ENCODE measurements at places on chromosomes 13 and 19.

DNA sequence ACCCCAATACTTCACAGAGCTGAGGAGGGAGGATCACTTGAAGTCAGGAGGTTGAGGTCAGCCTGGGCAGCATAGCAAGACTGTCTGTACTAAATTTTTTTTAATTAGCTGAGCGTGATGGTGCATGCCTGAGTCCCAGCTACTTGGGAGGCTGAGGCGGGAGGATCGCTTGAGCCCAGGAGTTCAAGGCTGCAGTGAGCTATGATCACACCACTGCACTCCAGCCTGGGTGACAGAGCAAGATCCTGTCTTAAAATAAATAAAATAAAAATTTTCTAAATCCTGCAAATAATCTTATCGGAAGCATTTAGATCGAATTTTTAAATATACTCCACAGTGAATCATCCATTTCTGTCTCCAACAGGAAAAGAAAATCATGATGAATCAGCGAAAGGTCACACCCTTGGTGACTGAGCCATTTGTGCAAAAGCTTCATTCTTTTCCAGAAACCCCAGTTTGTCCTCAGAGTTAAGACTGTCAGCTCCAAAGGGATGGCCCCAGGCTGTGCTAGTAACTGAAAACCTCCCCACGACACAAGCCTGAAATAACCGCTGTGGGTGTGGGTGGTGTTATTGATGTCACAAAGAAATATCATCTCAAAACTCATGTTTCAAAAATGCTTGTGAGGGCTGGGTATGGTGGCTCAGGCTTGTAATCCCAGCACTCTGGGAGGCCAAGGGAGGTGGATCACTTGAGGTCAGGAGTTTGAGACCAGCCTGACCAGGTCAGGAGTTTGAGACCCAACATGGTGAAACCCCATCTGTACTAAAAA is 167.6 kb downstream of the PTPRS start:
- no peak for DNase-seq

GRCh38 chr19:40502647-40503319 is 36.0 kb downstream of the SPTBN4 start:
- DNase-seq = no peak

GRCh38 chr19:29872224-29872731 is 60.5 kb downstream of the CCNE1 start:
- DNase-seq = no peak

DNA sequence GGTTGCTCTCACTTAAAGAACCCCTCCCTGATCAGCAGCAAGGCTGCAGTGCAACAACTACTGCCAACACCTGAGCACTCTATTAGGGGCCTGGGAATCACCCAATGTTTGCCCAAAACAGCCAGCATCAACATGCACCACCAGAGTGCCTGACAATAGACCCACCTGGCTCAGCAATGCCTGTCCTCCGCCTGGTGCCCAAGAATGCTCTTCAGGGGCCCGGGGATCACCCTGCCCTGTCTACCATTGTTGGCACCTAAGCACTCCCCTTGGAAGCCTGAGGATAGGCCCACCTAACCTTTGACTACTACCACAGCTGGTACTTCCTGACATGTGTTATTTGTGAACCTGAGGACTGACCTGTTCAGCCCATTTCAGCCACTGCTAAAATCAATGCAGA is 1363.1 kb upstream of the PRR20A start:
- no peak for DNase-seq

DNA sequence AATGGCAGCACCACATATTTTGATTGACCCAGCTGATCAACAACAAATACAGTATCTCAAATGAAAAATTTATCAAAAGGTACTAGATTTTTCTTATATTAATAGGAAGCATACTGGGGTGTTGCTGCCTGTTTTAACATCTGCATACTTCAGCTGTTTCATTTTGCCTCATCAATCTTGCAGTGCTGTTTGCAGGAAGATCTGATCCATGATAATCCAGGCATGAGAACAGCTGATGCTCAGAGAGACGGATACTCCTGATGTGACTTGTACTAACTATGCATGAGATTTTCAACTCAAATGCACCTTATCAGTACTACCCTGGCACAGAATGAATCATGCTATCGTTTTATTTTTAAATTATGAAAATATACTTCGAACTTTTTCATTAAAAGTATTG is 2136.8 kb downstream of the PCDH9 start:
- no peak for DNase-seq

DNA sequence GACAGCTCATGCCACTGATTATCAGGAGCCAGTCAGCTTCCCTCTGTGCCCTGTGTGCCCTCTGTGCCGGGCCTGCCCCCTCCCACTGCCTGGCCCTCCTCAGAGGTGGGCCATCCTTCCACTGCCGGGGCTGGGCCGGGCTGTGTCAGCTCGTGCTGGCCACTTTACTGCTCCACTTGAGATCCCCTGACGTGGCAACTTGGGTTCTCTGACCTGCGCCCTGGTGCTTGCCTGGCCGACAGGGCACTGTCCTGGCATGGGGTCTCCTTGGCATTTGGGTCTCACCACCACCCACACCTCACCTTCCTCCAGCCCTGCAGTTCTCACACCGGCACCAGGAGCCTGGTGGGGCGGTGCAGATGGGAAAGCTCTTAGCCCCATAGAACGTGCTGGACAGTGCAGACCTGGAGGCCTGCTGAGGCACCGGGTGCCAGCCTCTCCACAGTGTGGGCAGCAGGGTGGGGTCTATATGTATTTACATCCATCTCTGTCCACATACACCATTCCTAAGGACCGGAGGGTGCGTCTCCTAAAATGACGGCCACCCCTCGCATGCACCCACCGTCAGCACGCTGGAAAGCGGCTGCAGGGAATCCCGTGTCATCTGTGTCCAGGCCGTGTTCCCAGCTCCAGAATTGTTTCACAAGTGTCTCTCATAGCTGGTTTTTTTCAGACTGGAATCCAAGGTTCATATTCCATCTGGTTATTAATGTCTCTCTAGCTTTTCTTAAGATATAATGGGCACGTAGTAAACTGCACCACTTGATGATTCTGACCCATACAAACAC is 11.8 kb downstream of the DAZAP1 start:
- DNase-seq = no peak

DNA sequence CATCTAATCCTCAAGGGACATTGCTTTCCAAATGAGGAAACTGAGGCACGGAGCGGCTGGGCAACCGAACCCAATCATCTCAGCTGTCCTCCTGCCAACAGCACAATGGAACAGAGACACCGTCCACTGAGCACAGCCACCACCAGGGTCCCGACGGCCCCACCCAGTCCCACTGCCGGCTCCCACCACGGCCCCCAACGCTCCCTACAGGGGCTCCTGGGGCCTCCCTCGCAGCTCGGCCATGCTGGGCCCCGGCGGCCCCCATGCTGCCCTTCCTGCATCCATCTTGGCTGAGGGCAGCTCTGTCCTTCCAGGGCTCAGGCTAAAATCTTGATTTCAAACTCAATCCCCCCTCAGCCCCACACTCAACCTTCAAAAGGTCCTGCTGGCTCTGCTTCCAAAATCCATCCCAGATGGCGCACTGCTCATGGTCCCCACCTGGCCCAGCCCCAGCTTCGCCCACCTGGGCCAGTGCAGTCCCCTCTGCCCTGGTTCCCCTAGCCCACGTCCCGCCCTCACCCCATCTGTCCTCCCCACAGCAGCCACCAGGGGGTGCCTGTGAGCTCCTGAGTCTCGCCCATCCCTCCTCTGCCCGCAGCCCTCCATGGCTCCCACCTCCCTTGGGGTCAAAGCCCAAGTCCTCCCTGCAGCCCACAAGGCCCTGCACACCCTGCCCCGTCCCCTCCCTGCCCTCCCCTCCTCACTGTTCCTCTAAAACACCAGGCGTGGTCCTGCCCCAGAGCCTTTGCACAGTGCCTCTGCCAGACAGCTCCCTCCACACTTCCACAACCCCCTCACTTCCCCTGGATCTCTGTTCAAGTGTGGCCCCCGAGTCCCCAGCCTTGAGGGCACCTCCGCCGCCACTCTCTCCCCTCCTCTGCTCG is 7.9 kb downstream of the PIP5K1C start:
- peak; percentile 38 for DNase-seq

GRCh38 chr13:32791545-32792172 is 205.4 kb downstream of the PDS5B start:
- DNase-seq = peak; percentile 35

Measured in immature natural killer cell (primary cell).